Transverse colon (tissue), 4 donors: ENCODE measurements at places on chromosomes 4 and X. TPM values are rescaled to one million over a fixed set of nuclear protein-coding genes. Genes with fewer than 3 reads are reported as not detected.
A peak's percentile ranks its signal among the peaks of the same experiment; 100 is the strongest.

The CT47A1 gene
- total RNA-seq, result not detected

- H3K4me3 ChIP-seq, result no peak overlapping the region
- peak overlapping the region; percentile 56 for H3K27ac ChIP-seq
- DNase-seq, result no peak
- no peaks in the 10 kb centered on the region for H3K4me1 ChIP-seq
- no peaks in the 10 kb centered on the region for H3K27me3 ChIP-seq
- no peaks in the 10 kb centered on the region for H3K36me3 ChIP-seq
Measured at GRCh38 chr4:128424527-128425497, 137.2 kb upstream of the PGRMC2 start.

The RPS6KA6 gene
- 11.2 TPM for total RNA-seq

The USP38 gene
- total RNA-seq, result 47.8 TPM

The COL25A1 gene
- total RNA-seq, result 0.32 TPM

The ARHGEF6 gene
- total RNA-seq, result 4.2 TPM

The CTAG1A gene
- total RNA-seq, result not detected

DNA sequence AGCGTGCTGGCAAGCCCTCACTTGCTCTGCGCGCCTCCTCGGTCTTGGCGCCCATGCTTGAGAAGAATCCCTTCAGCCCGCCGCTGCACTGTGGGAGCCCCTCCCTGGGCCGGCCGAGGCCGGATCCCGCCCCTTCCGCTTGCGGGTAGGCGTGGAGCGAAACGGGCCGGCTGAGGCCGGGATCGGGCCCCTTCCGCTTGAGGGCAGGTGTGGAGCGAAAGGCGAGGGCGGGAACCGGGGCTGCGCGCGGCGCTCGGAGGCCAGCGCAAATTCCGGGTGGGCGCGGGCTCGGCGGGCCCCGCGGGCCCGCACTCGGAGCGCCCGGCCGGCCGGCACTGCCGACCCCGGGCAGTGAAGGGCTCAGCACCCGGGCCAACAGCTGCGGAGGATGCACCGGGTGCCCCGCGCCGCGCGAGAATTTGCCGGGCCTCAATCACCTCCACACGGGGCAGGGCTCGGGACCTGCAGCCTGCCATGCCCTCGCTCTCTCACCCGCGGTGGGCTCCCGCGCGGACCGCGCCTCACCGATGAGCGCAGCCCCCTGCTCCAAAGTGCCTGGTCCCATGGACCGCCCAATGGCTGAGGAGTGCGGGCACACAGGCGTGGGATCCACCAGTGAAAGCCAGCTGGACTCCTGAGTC is 58.1 kb upstream of the GBA3 start:
- DNase-seq, result no peak
- H3K36me3 ChIP-seq, result no peaks in the 10 kb centered on the region
- no peaks in the 10 kb centered on the region for H3K27me3 ChIP-seq
- no peaks in the 10 kb centered on the region for H3K4me1 ChIP-seq

DNA sequence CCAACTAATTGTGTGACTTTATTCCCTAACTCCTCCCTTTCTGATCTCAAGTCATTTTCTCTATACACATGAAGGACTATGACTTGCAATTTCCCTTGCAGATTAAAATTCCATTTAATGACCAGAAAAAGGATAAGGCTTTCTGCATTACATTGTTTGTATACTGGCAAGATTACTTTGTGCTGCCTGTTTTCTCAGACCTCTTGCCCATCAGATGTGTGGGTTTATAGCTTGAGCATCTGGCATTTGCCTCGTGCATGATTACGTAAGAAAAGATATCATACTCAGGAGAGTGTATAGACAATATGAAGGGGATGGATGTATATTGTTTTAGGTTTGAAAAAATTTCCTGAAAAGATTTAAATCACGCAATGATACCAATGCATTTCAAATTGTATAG is 593.8 kb upstream of the SLIT2 start:
- H3K27ac ChIP-seq, result no peak overlapping the region
- no peak for DNase-seq
- no peaks in the 10 kb centered on the region for H3K4me1 ChIP-seq

- no peaks in the 10 kb centered on the region for H3K36me3 ChIP-seq
- H3K27ac ChIP-seq, result no peak overlapping the region
- H3K4me1 ChIP-seq, result no peaks in the 10 kb centered on the region
- no peak for DNase-seq
- H3K4me3 ChIP-seq, result no peak overlapping the region
- H3K27me3 ChIP-seq, result no peaks in the 10 kb centered on the region
Measured at GRCh38 chrX:16012250-16012649, 111.1 kb upstream of the GRPR start.
